Motor neuron (in vitro differentiated cells): ENCODE measurements at places on chromosomes 7 and 10. TPM values are rescaled to one million over a fixed set of nuclear protein-coding genes. Genes with fewer than 3 reads are reported as not detected.

Gene TMEM176A
- 39.0 and 43.6 TPM in 2 replicates for total RNA-seq

Gene ZNF425
- total RNA-seq: 4.5 and 5.5 TPM in 2 replicates

Gene BLNK
- 1.00 and 1.6 TPM in 2 replicates for total RNA-seq

Gene RPA3
- total RNA-seq: 20.8 and 22.0 TPM in 2 replicates

Gene SAP25
- total RNA-seq: 0.71 TPM in 1 of 2 replicates, not detected in the other

GRCh38 chr10:31972519-31973041 is 43.9 kb upstream of the ARHGAP12 start:
- no peak for ATAC-seq

GRCh38 chr7:148819697-148820360 is 64.3 kb downstream of the EZH2 start:
- ATAC-seq: no peak

GRCh38 chr10:95758351-95759025 is 2.5 kb downstream of the ENTPD1 start:
- ATAC-seq: no peak

GRCh38 chr10:114070710-114071109 is 27.0 kb downstream of the ADRB1 start:
- ATAC-seq: no peak

GRCh38 chr10:8144496-8144895 is 90.0 kb downstream of the GATA3 start:
- ATAC-seq: no peak

GRCh38 chr10:26438534-26439341 is 597 bp downstream of the APBB1IP start:
- no peak for ATAC-seq

GRCh38 chr10:97444212-97444611 is 1.6 kb downstream of the EXOSC1 start:
- ATAC-seq: no peak

DNA sequence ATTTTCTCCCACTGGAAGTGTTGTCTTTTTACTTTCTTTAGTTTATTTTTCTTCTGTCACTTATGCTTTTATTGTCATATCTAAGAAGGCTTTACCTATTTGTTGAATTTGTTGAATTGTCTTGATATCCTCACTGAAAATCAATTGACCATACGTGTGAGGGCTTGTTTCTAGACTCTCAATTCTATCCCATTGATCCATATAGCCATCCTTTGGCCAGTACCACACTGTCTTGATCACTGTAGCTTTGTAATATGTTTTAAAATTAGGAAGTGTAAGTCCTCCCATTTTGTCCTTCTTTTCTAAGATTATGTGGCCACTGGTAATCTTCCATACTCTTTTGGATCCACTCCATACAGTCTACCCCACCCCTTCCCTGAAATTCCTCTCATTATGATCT is 25.5 kb upstream of the MNX1 start:
- ATAC-seq: no peak

DNA sequence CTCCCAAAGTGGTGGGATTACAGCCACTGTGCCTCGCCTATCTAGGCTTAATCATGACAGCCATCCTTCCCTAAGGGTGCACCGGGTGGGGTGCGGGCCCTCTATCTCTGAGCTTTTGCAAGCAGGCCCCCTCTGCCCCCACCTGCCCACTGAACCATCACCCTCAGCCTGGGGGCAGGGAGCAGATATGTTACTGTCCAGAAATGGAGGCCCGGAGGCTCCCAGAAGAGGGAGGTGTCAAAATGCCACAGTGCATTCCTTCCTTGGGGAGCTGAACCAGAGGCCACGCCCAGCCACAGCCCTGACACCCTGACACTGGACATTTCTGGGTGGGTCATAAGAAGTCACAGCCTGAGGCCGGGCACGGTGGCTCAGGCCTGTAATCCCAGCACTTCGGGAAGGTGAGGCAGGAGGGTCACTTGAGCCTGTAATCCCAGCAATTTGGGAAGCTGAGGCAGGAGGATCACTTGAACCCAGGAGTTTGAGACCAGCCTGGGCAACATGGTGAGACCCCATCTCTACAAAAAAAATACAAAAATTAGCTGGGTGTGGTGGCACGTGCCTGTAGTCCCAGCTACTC is 129.8 kb upstream of the TNRC18 start:
- no peak for ATAC-seq

DNA sequence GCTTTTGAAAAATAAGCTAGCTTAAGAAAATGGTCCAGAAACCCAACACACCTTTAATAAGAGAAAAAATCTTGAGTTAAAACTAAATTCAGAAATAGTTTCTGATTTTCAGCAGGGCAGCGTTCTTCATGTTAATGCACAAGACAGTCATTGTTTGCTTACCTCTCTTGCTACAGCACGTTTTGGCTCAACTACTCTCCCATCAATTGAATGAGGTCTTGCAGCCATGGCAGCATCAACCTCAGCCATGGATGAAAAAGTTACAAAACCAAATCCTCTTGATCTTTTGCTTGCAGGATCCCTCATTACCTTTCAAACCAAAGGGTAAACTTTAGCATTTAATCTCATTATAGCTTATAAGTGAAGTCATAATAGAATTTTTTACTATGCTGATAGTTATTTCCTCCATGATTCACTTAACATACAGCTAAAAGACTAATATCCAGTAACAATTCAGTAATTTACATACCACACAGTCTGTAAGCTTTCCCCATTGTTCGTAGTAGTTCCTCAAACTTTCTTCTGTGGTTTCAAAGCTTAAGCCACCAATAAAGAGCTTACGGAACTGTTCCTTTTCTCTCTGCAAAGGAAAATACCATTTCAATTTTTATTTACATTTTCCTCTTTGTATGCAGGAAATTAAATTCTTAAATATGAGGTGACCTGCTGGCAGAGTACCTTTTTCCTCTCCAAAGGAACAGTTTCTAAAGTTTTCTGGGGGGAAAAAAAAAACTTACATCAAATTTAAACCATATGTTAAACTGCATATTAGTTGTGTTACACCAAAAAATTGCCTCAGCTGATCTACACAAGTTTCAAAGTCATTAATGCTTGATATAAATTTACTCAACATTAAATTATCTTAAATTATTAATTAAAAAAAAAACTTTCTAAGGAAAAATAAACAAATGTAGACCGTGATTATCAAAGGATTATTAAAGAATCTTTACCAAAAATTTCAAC is 3.1 kb downstream of the HNRNPA2B1 start:
- no peak for ATAC-seq

- no peak for ATAC-seq
These were observed 17.1 kb downstream of the URGCP start for GRCh38 chr7:43888993-43889945.

GRCh38 chr7:114312649-114313048 is 102.0 kb upstream of the FOXP2 start:
- ATAC-seq: no peak
